ENCODE measurements at places on chromosomes 7 and 10. TPM values are rescaled to one million over a fixed set of nuclear protein-coding genes. Genes with fewer than 3 reads are reported as not detected.

DNA sequence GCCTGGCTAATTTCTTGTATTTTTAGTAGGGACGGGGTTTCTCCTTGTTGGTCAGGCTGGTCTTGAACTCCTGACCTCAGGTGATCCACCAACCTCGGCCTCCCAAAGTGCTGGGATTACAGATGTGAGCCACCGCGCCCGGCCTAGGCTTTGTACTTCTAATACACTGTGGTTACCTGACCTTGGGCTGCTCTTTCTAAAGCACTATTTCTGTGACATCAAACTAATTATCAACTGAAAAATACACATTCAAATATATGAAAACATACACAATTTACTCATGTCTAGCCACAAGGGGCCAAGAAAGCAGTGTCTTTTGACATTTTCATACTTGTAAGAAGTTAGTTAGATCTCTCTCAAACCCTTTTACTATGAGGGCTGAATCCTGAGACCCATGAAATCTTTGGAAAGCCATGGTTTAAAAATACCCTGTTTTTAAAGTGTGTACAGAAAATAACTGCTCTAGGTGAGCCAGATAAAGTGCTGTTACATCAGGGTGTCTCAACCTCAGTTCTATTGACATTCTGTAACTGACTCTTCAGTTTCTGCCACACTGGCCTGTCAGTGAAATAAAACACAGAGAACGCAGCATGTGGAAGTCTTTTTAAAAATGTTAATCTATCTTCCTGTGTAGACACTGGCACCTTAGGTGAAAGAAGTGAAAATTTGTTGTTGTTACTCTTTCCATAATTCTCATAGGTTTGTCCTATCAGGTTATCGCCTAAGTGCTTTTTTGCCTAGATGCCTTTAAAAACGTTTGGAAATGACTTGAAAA, 58.8 kb downstream of the CREM start:
- no peak for DNase-seq

OR2A12 gene
- total RNA-seq = not detected

DNA sequence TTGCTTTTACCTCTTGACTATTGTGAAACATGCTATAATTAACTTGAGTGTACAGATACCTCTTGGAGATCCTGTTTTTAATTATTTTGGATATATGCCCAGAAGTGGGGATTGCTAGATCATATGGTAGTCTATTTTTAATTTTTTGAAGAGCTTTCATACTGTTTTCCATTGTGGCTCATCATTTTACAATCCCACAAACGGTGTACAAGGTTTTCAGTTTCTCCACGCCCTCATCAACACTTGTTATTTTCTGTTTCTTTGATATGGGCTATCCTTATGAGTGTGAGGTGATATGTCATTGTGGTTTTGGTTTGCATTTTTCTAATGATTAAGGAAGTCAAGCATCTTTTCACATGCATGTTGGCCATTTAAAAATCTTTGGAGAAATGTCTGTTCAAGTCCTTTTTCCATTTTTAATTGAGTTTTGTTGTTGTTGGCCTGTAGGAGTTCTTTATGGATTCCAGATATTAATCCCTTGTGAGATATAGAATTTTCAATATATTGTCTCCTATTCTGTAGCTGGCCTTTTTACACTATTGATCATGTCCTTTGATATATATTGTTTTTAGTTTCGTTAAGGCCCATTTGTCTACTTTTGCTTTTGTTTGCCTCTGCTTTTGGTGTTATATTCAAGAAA, 7.5 kb downstream of the AGK start:
- DNase-seq = no peak

- DNase-seq = no peak
These were observed 6.4 kb upstream of the GOLGA7B start for GRCh38 chr10:97843281-97843671.

DNA sequence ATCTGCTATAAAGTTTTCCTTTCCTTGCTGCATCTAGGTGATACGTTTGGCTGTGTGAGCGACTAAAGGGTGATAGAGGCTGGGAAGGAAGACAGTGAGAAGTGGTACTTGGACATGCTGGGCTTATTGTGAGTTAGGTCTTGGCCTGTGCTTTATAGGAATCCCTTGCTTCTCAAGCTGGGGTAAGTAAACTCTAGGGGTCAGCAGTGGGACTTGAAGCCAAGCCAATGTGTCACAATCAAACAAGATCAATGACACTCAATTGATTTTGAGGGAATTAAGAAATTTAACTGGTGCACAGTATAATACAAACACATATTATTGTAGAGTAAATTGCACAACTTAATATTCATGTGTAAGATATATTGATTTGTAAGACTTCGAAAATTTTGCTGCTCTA, 155.8 kb upstream of the AOAH start:
- DNase-seq = no peak

GRCh38 chr7:149823191-149823630, 15.0 kb upstream of the ZNF862 start:
- DNase-seq = peak; percentile 68

GRCh38 chr10:17100586-17100985, 29.0 kb downstream of the CUBN start:
- DNase-seq = no peak

DNA sequence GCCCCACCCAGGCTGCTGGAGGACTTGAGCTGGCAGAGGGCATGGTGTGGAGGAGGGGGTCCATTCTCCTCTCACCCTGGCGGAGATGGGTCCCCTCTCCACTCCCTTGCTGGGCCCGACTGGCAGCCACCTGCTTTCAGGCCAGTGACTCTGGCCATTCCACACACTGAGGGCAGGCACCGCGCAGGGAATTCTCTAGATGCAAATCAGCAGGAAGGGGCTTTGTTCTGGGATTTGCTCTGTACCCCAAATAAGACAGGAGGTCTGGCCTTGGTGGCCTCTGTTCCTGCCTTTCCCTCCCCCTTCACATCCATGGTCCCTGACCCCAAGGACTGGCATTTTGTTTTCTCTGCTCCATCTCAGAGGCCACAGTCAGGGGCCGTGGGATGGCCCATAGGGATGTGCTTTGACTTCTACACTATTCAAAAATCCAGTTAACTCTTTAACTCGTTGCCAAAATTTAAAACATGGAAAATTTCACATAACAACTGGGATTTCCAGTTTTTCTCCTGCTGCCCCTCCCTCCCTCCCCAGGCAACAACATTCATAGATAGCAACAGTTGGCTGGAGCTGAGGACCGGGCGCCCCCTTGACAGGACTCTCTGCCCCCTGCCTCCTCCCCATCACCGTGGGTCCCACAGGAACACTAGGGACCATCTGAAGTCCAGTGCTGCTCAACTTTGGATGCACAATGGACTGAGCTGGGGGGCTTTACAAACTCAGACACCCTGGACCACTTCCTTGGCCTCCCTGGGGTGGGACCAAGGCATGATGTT, 33.9 kb downstream of the PPIF start:
- peak; percentile 81 for DNase-seq

ITPRID1 gene
- not detected for total RNA-seq

GRCh38 chr10:123858077-123858681, 33.4 kb downstream of the CPXM2 start:
- DNase-seq = peak; percentile 76

C10orf67 gene
- not detected for total RNA-seq

DNA sequence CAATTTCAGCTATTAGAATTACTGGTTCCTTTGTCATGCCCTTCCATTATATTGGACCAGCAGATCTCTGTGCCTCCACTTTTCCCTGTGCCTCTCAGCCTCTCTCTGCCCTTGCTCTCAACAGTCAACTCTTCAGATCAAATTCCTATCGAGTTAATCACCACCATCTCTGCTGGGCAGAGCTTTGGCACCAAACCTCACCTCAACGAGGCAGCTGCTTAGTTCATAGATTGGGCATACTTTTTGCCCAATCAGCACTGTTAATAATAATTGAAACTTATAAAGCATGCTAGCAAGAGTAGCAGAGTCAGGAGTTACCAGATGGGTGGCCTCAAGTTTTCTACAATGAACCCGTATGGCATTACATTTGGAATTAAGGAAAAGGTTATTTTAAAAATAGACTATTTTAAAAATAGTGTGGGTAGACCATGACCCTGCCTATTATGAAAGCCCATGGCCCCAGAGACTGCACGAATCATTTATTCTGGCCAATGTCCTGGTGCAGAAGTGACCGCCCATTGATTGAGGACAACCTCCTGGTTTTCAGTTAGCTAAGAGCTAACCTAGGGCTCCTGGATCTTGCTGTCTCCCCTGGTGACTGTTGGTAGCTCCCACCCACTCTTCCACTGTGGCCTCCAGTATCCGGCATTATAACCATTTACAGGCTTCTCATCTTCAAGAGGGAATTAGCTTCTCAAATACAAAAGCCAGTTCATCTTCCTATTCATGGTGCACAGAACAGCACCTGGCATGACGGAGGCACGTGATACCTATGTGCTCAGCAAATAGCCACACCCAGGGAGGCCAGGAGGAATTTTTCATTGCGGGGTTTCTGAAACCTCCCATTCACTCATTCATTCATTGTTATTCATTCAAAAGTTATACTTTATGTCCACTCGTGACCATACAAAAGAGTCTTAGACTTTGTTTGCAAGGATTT, 265.4 kb downstream of the INHBA start:
- no peak for DNase-seq

DNA sequence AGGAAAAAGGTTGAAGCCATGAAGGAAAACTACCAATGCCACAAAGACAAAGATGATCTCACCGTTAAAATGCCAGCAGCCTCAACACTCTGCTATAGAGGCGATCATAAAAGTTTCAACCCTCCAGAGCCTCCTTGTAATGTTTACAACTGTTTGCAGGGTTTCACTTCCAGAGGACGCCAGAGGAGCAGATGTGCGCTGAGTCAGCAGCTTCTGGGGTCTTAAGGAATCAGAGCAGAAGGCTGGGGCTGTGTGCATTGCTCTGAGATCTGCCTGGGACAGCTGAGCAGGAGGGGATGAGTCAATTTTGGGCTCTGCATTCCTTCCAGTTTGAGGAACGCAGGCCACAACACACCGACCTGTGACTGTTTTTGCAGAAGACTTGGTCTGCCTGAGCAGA, 98.3 kb downstream of the TMEM130 start:
- no peak for DNase-seq

IGFBP1 gene
- total RNA-seq = not detected

HTR5A gene
- total RNA-seq = not detected

DNA sequence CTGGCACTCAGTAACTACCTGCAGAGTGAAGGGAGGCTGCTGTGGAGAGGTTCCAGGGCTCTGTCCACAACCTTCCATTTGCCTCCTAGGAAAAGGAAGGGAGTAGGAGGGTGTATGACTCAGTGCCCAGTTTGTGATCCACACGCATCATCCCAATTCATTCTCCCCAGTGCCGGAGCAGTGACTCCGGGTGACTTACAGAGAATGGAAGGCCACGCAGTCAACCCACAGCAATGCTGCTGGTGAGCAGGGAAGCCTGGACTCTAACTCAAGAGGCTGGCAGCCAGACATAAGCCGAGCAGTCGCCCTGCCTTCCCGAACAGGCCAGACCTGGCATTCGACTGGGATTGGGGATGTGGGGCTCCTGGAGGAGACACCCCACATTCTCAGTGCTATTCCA, 139.9 kb downstream of the SH3PXD2A start:
- DNase-seq = no peak

DNA sequence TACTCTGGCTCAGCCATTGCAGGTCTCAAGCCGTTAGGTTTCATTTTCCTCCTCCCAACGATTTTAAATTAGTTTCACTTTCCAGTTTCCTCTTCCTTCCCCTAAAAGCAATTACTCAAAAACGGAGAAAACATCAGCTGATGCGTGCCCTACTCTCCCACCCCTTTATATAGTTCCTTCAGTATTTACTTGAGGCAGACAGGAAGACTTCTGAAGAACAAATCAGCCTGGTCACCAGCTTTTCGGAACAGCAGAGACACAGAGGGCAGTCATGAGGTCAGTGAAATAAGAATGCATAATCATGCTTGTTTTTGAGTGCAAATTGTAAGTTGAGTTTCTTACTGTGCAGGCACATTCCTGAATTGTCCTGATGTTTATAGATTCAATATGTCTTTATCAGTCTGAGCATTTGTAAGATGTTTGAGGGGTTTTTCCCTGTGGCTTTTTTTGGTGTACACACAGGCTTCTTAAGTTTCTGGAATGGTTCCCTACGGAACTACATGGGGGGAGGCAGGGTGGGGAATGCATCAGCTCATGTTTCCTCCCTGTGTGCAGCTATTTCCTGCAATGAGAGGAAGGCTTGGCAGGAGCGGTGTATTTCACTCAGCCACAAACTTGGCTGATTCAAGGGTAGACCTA, at the start of gene IFIT3:
Gene IFIT3, plus strand, starts transcription at position 195 of the 639 bp plus-strand sequence. Its CDS starts 77 bp downstream, at position 272.
- no peak for DNase-seq

ADAM22 gene
- 11.5 TPM for total RNA-seq
